ENCODE measurements at places on chromosomes 1 and 21.
A peak's percentile ranks its signal among the peaks of the same experiment; 100 is the strongest.

DNA sequence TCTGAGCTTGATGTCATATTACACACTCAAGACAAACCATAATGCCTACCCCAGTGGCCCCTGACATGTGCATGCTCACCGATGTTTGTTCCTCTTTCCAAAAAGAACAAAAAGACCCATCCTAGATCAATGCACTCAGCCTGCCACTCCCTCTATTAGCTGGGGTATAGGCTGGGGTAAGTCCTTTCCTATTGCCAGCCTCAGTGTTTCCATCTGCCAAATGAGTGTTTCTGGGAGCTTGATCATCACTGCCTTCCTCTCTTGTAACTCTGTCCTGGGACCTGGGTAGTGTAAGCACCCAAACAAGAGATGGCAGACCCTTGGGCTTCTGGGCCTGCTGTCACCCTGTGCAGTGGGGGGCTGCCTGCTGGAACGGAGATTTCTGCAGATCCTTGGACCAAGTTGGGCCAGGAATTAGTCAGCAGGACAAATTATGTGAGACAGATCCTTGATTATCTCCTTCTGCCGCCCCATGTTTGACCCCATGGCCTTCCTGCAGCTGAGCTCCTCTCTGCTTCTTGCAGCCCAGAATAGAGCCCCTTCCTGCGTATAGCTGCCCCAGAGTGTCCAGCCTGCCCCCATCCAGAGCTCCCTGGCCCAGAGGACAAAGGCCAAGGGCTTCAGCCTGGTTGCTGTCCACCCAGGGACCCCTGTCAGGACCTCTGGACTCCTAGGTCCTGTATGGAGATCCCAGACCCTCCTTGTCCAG is 31.5 kb upstream of the LRP8 start:
- DNase-seq, result no peak

GRCh38 chr1:3352299-3352951 is 102.0 kb upstream of the ARHGEF16 start:
- peak; percentile 15 for DNase-seq

DNA sequence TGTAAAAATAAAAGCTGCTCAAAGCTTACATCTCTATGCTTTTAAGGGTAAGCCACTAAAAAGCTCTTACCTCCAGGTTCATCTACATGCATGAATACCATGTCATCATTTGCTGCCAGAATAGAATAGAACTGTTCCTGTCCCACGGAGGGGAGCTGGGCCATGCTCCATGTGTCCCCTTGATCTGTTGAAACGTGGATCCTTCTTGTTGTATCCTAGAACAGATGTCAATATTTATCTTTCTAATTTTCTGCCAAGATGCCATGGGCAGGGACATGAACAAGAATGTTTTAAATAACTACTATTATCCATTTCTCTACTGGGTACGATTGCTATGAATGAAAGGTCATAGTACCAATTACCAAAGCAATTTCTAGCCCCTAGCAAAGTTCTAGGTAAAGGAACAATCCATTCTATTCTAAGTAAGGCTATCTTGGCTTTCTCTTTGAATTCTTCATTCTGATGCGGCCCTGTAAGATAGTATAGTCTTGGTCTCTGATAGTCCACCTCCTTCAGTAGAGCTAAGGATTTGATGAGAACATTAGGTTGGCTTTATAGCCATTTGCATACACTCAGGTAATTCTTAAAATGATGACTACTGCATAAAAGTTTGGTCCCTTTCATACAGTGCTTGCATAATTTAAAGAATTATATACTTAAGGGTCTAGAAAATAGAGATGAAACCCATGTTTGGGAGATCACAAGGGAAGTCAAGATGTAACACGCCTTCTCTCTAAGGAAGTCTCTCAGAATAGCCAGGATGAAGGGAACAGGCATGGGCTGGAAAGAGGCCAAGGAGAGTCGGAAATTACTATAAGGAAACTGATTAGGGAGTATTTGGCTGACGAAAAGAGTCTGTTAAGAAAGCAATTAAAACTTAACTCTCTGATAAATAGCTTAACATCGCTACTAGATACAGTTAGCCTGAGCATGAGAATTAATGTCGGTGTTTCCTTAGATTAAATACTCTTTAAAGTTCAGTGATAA is 35.4 kb upstream of the MYBPHL start:
- DNase-seq, result no peak

DNA sequence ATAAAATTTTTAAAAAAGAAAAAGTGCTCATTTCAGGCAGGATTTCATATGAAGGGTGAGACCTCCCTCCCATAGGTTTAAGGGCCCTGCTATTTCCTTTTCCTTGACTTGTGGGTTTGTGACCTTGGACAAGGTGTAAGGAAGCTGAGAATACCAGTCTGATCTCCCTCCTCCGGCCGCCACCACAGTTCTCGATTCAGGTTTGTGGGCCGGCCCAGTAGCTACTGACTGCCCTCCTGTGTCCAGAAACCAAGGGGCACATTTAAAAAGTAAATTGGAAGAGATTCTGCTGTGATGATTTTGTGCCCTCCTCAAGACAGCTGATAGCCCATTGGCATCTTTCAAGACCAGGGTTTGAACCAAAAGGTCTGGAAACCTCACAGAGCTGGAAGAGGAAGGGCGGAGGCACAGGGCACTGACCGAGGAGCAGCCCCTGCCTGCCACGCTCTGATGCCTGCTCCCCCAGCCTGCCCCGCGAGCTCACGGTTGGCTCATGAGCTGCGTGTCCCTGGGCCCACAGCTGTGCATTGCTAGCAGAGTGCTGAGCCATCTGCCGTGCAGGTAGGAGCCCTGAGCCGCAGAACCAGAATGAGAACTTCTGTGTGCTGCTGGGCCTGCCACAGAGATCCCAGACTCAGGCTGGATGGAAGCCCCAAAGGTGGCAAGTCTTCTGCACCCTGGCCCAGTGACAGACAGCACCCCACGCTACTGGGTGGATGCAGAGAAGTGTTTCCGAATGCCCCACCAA is 348.7 kb downstream of the NPHP4 start:
- no peak for DNase-seq

GRCh38 chr1:8486047-8486446 is 168.1 kb downstream of the SLC45A1 start:
- no peak for DNase-seq

DNA sequence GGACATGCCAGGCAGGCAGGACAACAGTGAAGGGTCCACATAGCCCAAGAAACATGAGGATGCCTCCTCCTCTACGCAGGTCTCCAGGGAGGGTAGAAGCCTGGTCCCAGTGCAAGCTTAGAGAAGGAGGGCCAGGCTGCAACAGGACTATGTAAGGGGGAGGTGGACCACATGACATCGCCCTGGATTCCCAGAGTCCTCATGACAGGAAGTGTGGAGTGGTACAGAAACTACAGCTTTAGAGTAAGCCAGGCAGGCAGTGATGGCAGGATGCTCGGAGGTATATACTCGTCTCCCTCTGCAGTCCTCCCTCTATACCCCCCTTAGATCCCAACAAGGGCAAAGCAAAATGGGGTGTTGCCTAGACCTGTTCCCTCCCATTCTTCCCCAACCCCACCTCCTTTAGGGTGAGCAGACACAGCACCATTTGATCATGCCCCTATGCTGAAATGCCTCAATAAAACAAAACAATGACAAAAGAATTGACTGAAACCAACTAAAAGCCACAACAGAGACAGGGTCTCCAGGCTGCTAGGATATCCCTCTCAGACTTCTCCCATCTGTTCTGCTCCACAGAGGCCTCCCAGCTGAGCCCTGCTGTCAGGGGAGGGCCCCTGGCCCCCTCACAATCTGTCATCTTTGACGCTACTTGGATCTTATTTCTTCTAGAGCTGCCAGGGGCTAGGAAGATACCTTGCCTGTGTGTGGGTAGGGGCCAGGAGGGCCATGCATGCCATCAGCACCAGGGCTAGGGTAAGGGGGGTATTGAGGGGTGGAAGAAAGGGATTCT is 13.1 kb downstream of the FAM78B start:
- DNase-seq, result no peak

GRCh38 chr1:14827870-14828269 is 229.4 kb downstream of the KAZN start:
- no peak for DNase-seq

- no peak for DNase-seq
These were observed 16.9 kb upstream of the PARS2 start for GRCh38 chr1:54781023-54781723.

GRCh38 chr1:209866201-209866600 is 38.4 kb downstream of the UTP25 start:
- no peak for DNase-seq

DNA sequence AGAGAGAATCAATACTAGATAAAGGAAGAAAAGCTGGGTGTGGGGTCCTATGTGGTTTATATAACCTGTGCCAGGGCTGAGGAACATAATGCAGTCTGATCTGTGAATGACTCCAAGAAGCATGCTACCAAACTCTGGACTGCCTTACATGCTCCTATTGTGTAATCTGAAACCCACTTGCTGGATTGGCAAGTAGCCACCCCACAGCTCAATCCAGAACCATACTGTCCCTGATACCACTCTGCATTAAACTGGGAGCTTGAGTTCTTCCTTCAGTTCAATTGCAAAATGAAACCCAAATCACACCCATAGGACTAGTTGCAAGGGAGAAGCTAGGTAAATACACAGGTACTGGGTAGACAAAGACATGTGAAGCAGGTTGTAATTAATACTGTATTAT is 115.4 kb upstream of the NEGR1 start:
- peak; percentile 73 for DNase-seq

DNA sequence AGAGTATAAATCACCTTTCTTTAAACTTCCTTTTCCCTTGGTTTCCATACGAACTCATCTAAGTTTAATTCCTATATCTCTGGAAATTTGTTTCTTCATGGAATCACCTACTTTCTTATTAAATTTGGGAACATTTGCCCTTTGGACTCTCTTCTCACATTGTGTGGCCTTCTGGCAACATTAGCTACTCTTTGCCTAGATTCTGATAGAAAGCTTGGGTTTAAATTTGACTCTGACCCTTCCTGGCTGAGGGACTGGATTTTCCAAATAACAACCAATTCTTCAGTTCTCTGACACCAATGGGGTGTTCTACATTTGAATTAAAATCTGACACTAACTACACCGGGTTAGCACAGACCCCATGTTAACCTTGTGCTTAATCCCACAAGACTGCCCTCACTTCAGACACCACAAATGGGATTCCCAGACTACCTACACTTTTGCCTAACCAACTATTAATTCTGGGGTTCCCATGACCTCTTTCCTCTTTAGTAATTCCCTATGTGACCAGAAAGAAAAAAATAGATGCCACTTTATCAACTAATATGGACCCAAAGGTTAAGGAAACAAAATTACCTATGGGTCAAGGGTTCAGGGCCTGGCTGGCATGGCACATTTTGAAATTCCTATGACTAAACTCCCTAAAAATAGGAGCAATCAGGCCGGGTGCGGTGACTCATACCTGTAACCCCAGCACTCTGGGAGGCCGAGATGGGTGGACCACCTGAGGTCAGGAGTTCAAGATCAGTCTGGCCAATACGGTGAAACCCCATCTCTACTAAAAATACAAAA is 9.7 kb upstream of the THEM4 start:
- DNase-seq, result no peak

- no peak for DNase-seq
These were observed 34.6 kb upstream of the HEATR1 start for GRCh38 chr1:236638945-236639344.

GRCh38 chr1:171742577-171742922 is 685 bp upstream of the VAMP4 start:
- DNase-seq, result peak; percentile 85

- no peak for DNase-seq
These were observed 124.3 kb downstream of the ETS2 start for GRCh38 chr21:38930066-38930465.

GRCh38 chr1:16938351-16939321 is 16.9 kb downstream of the CROCC start:
- no peak for DNase-seq

GRCh38 chr1:116375148-116375886 is 2.3 kb downstream of the ATP1A1 start:
- peak; percentile 32 for DNase-seq

DNA sequence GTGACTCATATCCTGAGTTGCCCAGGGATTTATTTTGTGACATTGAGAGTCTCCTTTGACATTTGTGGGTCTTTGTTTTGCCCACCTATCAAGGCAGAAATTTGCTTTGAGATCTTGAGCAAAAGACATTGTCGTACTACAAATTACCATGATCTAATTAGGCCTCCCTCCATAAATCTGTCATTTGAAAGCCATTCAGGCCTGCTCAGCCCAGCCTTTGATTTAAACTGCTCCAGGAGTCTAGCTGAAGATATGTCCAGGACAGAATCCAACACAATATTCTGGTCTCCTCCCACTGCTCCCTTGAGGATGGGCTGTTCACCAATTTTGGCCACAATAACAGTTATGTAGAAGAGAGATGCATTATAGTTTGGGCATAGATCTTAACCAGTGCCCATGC is 86.7 kb downstream of the PROX1 start:
- DNase-seq, result no peak

- peak; percentile 55 for DNase-seq
These were observed 92.0 kb upstream of the HAO2 start for GRCh38 chr1:119276558-119276957.

DNA sequence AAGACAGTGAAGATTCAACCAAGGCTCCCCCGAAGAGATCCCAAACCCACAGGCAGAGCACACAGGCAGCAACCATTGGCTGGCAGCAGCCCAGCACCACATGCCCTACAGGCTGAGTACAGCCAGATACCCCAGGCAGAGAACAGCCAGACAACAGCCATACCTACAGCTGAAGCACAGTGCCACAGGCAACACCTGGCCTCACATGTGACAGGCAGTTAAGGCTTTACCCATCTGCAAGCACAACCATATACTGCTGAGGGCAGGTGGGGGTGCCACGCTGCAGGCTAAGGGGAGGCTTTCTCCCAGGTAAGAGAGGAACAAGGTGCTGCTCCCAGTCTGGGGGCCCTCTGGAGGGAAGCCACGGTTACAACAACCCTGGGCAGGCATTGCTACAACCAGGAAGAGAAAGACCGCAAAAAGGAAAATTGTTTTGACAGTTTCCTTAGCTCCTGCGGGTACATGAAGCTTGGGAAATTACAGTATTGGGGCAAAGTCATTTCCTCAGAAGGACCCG is 12.3 kb downstream of the CHIT1 start:
- peak; percentile 30 for DNase-seq
